HCT116 (cell line): ENCODE measurements at places on chromosomes 11 and 22. TPM values are rescaled to one million over a fixed set of nuclear protein-coding genes. Genes with fewer than 3 reads are reported as not detected.

Gene PHLDB1
- 36.2 TPM for total RNA-seq

Gene MUC6
- 0.02 TPM for total RNA-seq

Gene IGF2
- 17.9 TPM for total RNA-seq

Gene RBM4B
- total RNA-seq, result 18.1 TPM

Gene SELENOM
- total RNA-seq, result 65.6 TPM

Gene CNTN5
- total RNA-seq, result not detected

GRCh38 chr11:6321961-6322362, 1.7 kb upstream of the CAVIN3 start:
- H3K27ac ChIP-seq, result peak overlapping the region; percentile 94
- peaks cover 36% of the 10 kb centered on the region for H3K4me1 ChIP-seq
- peak; percentile 52 for DNase-seq
- no peaks in the 10 kb centered on the region for H3K36me3 ChIP-seq

DNA sequence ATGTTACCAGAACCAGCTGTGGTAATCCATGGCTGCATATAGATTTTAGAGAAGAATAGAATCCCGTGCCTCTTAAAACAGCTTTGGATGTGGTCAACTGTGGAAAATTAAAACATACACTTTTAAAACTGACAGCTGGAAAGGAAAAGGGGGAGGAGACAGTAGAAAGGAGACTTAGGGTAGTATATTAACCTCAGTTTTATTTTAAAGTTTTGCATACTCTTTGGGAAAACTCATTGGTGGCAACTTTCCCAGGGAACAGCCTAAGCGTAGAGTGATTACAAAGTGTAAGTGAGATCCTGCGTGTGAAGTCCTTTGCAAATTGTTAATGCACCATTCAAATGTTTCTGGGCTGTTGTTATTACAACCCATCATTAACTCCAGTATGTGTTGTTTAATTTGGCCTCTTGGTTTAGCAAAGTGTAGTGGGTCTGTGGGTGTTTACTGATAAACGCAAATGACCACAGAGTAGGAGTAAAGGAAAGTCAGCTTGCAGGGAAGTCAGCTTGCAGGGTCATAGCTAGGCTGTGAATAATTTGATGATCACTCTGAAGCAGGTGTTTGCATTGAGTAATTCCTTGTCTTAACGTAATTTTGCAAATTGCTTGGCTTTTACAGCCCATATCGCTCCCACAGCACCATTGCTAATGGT, 88.0 kb upstream of the DBX1 start:
- no peaks in the 10 kb centered on the region for H3K4me1 ChIP-seq
- H3K27ac ChIP-seq, result no peak overlapping the region
- DNase-seq, result no peak
- H3K27me3 ChIP-seq, result peaks cover 58% of the 10 kb centered on the region
- no peak overlapping the region for H3K4me3 ChIP-seq

DNA sequence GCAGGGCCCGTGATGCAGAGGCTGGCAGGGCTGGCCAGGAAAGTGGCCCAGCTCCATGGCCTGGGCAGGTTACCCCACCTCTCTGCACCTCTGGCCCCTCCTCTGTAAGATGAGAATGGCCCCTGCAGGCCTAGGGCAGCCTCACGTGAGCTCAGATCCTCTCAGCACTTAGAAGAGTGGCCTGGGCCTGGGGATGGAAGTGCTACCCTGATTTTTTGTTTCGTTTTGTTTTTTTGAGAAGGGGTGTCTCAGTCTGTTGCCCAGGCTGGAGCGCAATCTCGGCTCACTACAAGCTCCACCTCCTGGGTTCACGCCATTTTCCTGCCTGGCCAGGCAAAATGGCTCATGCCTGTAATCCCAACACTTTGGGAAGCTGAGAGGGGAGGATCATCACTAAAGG, 982 bp downstream of the APOBEC3H start:
- no peak for DNase-seq
- H3K27me3 ChIP-seq, result no peaks in the 10 kb centered on the region
- H3K27ac ChIP-seq, result peak overlapping the region; percentile 76

DNA sequence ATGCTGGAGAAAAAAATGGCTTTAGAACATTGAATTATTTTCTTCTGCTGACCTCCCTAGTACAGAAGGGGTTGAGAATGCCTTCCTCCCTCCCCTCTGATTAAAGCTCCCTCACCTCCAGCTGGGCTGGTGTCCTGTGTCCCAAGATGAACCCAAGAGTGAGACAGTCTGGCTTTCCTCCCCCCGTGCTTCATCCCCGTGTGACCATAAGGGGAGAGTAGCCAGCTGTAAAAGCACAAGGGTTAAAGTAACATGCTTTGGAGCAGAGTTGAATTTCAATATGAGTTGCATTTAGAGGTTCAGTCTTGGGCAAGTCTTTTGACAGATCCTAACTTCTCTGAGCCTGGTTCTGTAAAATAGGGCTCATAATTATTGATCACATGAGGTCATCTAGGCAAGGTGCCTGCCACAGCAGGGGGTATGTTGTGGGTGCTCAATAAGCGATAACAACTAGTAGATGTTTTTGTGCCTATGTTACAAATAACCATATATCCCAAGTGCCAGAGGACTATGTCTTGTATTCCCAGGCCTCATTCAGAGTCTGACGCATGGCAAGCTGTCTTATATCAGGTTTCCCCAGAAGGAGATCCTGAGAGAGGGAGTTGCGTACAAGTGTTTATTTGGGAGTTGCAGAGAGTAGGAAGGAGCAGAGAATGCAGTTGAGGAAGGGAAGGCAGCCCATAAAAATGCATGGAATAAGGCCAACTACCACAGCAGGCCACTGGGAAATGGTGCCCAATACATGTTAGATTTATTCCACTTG, 4.1 kb downstream of the PRG2 start:
- peaks cover 5% of the 10 kb centered on the region for H3K27me3 ChIP-seq
- no peak for DNase-seq
- H3K27ac ChIP-seq, result no peak overlapping the region
- no peaks in the 10 kb centered on the region for H3K4me1 ChIP-seq
- H3K36me3 ChIP-seq, result no peaks in the 10 kb centered on the region
- no peak overlapping the region for H3K4me3 ChIP-seq

GRCh38 chr11:26703411-26704191, 18.3 kb downstream of the SLC5A12 start:
- no peak for DNase-seq
- H3K27ac ChIP-seq, result no peak overlapping the region
- no peak overlapping the region for H3K4me3 ChIP-seq

GRCh38 chr11:112844517-112844916, 116.7 kb upstream of the NCAM1 start:
- H3K4me3 ChIP-seq, result no peak overlapping the region
- no peaks in the 10 kb centered on the region for H3K4me1 ChIP-seq
- DNase-seq, result no peak

- H3K27ac ChIP-seq, result peak overlapping the region; percentile 58
- DNase-seq, result no peak
- H3K36me3 ChIP-seq, result no peaks in the 10 kb centered on the region
- 0 out of 2 replicates have a peak overlapping the region, but pooled peaks have one; percentile 2 for H3K4me3 ChIP-seq
- H3K27me3 ChIP-seq, result no peaks in the 10 kb centered on the region
Measured at GRCh38 chr22:45549762-45550378, 47.2 kb downstream of the FBLN1 start.

GRCh38 chr11:71131861-71132260, 120.5 kb downstream of the SHANK2 start:
- no peak for DNase-seq
- H3K27ac ChIP-seq, result no peak overlapping the region
- no peaks in the 10 kb centered on the region for H3K4me1 ChIP-seq
- H3K4me3 ChIP-seq, result no peak overlapping the region

- no peak overlapping the region for H3K27ac ChIP-seq
- H3K36me3 ChIP-seq, result no peaks in the 10 kb centered on the region
- no peaks in the 10 kb centered on the region for H3K27me3 ChIP-seq
- H3K4me3 ChIP-seq, result no peak overlapping the region
Measured at GRCh38 chr22:47369020-47369419, 606.6 kb downstream of the TBC1D22A start.

GRCh38 chr11:126363706-126364248, 8.3 kb downstream of the ST3GAL4 start:
- H3K27me3 ChIP-seq, result no peaks in the 10 kb centered on the region
- H3K4me1 ChIP-seq, result peaks cover 5% of the 10 kb centered on the region; the same call in 1 of the 2 replicates
- no peaks in the 10 kb centered on the region for H3K36me3 ChIP-seq
- no peak for DNase-seq
- no peak overlapping the region for H3K4me3 ChIP-seq

GRCh38 chr11:73536961-73537360, 61.0 kb downstream of the FAM168A start:
- no peak for DNase-seq
- no peak overlapping the region for H3K4me3 ChIP-seq
- no peaks in the 10 kb centered on the region for H3K4me1 ChIP-seq
- H3K36me3 ChIP-seq, result no peaks in the 10 kb centered on the region

GRCh38 chr11:62505059-62505439, 41.6 kb downstream of the AHNAK start:
- no peaks in the 10 kb centered on the region for H3K36me3 ChIP-seq
- H3K4me1 ChIP-seq, result peaks cover 20% of the 10 kb centered on the region

DNA sequence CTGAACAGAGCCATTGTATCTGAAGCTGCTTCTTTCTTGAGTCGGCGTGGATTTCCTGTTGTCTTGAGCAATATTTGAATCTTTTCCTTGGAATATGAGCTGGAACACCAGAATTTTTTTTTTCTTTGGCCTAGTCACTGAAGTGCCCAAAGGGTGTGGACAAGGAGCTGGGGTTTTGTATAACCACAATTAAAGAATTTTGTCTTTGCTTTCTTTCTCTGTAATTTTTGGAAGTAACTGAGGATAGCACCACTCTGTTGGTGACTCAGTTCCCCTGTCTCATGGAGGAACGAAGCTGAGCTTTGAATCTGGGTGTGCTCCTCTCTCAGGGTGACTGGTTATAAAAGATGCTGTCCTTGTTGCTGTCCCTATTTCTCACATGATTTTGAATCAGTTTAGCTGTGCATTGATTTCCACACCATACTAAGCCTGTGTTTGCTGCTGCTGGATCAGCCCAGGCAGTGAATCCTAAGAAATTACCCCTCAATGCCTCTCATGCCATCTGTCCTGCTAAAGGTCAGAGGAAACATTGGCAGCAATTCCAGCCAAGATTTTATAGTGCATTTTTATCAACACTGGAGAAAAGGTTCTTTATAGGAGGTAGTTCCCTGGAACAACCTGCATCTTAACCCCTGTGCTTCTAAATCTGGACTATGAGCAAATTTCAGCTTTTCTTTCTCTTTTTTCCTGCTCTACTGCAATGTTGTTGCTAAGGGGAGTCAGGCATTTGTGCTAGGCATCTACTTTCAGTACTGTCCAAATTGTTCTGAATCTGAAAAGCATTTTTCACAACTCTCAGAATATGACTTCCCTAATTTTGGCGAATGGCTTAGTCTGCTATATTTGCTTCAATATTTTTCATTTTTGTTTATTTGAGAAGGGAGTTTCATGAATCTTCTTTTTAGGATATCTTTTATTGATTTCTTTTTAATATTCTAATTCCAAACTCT, 540.8 kb downstream of the SOX6 start:
- no peaks in the 10 kb centered on the region for H3K4me1 ChIP-seq
- no peak overlapping the region for H3K27ac ChIP-seq
- no peaks in the 10 kb centered on the region for H3K36me3 ChIP-seq
- peaks cover 9% of the 10 kb centered on the region for H3K27me3 ChIP-seq
- no peak for DNase-seq

DNA sequence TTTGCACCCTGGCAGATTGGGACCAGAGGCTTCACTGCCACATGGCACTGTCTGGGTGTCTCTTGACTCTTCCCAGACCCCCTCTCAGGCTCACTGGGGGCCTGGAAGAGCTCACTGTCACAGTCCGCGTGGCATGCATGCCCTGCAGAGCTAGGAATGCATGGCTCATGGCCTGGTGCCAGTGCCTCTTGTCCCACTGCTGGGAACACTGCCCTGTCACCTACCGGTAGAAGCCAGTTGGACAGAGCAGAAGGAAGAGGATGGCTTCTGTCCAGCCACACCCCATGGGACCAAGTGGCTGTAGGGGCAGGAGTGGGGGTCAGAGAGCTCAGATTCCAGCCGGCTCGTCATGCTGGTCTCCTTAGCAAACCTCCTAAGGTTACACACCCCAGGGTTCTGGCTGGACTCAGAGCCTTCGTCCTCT, 29.7 kb downstream of the MB start:
- H3K27ac ChIP-seq, result no peak overlapping the region
- no peak for DNase-seq
- no peaks in the 10 kb centered on the region for H3K27me3 ChIP-seq
- H3K4me3 ChIP-seq, result no peak overlapping the region
- H3K4me1 ChIP-seq, result peaks cover 59% of the 10 kb centered on the region

GRCh38 chr22:20302438-20303228, 17.2 kb downstream of the DGCR6L start:
- no peaks in the 10 kb centered on the region for H3K27me3 ChIP-seq
- DNase-seq, result no peak
- no peaks in the 10 kb centered on the region for H3K36me3 ChIP-seq
- H3K4me3 ChIP-seq, result no peak overlapping the region

DNA sequence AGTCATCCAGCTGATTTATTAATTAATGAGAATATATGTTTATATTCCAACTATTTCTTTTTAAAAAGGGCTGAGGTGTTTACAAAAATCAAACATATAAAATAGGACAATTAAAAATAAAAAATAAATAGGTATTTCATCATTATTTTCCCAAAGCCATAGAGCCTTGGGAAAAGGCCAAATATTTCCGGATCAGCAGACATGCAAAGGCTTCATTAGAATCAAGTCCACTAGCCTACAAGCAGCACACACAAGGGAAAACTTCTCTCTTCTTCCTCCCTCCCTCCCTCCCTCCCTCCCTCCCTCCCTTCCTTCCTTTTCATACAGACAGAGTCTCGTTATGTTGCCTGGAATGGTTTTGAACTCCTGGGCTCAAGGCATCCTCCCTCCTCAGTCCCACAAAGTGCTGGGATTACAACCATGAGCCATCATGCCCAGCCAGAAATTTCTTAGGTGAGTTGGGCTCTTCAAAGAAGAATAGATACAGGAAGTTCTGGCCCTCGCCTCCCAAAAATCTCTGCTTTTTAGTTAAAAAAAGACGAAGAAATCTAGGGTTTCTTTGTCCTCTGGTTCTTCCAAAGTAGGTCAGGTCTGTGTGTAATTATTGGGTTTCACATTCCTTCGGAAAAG, 121.2 kb downstream of the SIK3 start:
- no peak overlapping the region for H3K4me3 ChIP-seq
- H3K4me1 ChIP-seq, result no peaks in the 10 kb centered on the region
- no peak overlapping the region for H3K27ac ChIP-seq
- no peaks in the 10 kb centered on the region for H3K36me3 ChIP-seq

- peak; percentile 62 for DNase-seq
- no peaks in the 10 kb centered on the region for H3K36me3 ChIP-seq
- H3K27me3 ChIP-seq, result no peaks in the 10 kb centered on the region
- H3K4me1 ChIP-seq, result peaks cover 25% of the 10 kb centered on the region
Measured at GRCh38 chr11:3885855-3886254, 30.4 kb downstream of the STIM1 start.
